ENCODE measurements at places on chromosomes 7 and 10. TPM values are rescaled to one million over a fixed set of nuclear protein-coding genes. Genes with fewer than 3 reads are reported as not detected.

TES gene
- 66.3 TPM for total RNA-seq

ZNF33A gene
- 5.4 TPM for total RNA-seq

PRSS2 gene
- not detected for total RNA-seq

NEUROG3 gene
- total RNA-seq: not detected

RBP3 gene
- total RNA-seq: not detected

COL1A2 gene
- not detected for total RNA-seq

TMEM26 gene
- total RNA-seq: 0.06 TPM

Data from A549 treated with Mapracorat at 1 μM for 4 hours (cell line).